ENCODE measurements at places on chromosomes 5 and 9.

DNA sequence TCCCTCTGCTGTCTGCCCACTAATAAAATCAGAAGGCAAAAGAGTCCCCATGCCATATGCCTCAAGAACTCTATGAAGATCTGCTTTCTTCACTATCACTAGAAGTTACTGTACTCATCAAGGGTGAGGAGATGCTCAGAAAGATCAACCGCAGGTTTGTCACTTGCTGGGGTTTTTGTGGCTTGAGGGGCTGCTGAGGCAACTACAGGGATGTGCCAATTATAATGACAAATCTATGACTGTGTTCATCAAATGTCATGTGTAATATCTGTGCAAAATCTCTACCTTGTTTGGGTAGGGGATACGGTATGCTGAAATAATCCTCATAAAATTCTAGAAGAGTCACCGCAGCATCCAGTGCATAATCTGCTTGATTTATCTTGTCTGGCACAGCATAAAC lies 13.0 kb downstream of the ERAP1 start:
- no peak for DNase-seq

DNA sequence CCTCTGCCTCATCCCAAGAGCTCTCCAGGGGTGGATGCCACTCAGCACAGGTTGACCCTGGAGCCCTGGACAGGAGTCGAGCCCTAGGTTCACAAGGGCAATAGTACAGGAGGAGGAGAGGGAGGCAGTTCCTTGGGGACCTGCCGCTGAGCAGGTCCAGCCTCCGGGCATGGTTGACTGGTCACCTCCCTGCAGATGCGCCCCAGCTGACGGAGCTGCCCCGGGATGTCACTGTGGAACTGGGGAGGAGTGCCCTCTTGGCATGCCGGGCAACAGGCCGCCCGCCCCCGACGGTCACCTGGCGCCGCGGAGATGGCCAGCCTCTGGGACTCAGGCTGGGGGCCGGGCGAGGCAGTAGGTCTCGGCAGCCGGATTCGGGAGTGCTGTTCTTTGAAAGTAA lies 53.7 kb downstream of the HMCN2 start:
- DNase-seq: no peak

- no peak for DNase-seq
Observed at GRCh38 chr9:79408617-79409016, 163.1 kb upstream of the TLE4 start.

DNA sequence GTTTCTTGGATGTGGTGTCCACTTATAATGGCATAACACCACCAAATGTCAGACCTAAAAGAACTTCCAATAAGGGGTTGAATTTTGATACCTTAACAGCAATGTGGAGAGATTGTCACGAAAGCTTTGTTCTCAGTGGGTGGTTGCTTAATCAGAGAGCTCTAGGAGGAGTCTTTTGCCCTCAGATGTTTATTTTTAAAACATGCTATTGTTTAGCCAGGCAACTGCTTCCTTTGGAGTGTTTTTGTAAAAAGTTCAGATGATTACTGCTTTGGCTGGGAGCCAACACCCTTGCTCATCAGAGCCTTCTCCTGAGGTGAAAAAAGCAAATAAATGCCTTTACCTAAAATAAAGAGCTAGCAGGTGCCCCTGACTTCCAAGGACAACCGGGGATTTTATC lies 65.0 kb downstream of the SLC1A1 start:
- DNase-seq: peak; percentile 59

- DNase-seq: no peak
Observed at GRCh38 chr5:179233909-179234562, 111.2 kb downstream of the ADAMTS2 start.

GRCh38 chr5:67844924-67845323 lies 370.6 kb upstream of the PIK3R1 start:
- no peak for DNase-seq

GRCh38 chr5:114949756-114950155 lies 220.0 kb downstream of the TRIM36 start:
- DNase-seq: no peak

- DNase-seq: no peak
Observed at GRCh38 chr9:80871596-80871995, 817.8 kb downstream of the TLE1 start.

GRCh38 chr5:166370928-166371690 lies 1920.3 kb upstream of the WWC1 start:
- DNase-seq: peak; percentile 21

- DNase-seq: peak; percentile 44
Observed at GRCh38 chr9:35341021-35341420, 148.9 kb upstream of the RUSC2 start.

DNA sequence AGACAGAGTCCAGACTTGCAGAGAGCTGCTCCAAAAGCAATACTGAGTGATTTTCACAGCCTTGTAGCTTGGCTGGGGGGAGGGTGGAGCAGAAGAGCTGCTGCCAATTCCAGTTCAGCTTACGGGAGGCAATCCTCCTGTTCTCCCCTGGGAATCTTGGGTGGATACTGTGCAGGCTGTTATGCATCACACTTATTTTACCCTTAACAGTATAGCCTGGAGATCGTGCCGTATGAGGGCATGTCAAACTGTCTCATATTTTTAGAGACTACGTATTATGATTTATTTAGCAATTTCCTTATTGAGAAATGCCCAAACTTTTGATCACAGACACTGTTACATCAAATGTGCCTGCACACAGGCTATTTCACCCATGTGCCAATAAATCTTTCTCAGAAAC lies 85.2 kb downstream of the BASP1 start:
- no peak for DNase-seq

- DNase-seq: no peak
Observed at GRCh38 chr5:91145333-91145620, 237.8 kb downstream of the ARRDC3 start.

DNA sequence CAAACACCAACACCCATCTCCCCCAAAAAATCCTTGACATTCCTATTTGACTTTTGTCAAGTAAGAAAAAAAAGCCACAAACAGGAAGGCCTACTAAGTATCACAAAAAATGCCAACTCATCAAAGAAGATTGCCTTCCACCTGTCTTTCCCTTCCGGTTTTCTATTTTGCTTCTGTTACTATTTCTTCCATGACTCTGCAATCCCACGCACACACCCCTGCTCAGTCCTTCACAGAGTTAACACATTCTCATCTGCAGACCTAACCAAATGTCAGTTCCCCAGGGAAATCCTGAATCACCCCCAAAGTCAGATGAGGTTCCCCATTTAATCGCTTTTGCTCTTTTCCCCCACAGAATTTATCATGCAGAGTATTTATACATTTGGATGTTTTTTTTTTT lies 15.1 kb downstream of the LPAR1 start:
- DNase-seq: no peak

DNA sequence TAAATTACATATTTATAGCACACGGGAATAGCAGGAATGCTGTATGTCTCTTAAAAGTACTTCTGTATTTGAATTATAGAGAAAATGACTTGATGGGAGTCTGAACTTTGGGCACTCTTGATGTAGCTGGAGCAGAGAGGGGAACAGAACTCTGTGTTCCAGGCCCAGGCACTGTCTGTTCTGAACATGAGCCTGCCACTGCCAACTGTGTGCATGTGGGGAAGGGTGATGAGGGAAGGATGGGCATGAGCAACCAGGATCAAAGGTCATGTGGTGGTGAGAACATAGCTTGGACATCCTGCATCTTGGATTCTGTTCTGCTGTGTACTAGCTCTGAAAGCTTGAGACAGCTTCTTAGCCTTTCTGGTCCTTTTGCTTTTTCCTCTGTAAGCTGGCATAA lies 16.4 kb upstream of the ZBED3 start:
- no peak for DNase-seq

GRCh38 chr5:15320871-15321270 lies 179.1 kb upstream of the FBXL7 start:
- no peak for DNase-seq

DNA sequence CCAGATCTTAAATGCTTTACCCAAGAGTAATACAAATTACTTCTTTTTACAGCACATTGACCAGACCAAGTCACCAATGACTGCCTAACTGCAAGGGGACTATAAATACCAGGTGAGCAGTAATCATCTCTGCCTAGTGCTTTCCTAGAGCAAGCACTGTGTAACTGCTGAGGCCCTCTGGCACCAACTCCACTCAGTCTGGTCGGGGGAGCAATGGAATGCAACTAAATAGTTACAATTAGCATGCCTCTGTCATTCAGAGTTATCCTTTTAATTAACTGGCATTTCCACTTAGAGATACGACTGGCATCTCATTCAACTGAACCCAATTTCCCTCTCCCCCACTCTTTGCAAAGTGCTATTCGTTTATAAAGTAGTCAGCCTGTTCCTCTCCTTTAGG lies 1309.1 kb upstream of the DMAC1 start:
- DNase-seq: no peak

DNA sequence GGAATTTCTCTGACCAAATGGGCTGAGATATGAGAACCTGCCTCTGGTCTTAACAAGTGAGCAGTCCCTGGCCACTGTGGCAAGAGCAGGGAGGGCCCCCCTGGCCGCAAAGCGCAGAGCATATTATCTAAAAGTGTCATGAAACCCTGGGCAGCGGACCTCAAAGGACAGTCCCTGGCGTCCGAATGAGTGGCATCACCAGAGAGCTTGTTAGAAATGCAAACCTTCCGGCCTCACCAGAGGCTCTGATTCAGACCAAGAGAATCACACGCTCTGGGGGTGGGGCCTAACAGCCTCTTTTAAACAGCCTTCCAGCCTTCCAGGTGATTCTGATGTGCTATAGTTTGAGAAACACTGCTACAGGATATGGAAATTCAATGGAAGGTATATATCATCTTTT lies 10.9 kb downstream of the PTPN3 start:
- DNase-seq: no peak

DNA sequence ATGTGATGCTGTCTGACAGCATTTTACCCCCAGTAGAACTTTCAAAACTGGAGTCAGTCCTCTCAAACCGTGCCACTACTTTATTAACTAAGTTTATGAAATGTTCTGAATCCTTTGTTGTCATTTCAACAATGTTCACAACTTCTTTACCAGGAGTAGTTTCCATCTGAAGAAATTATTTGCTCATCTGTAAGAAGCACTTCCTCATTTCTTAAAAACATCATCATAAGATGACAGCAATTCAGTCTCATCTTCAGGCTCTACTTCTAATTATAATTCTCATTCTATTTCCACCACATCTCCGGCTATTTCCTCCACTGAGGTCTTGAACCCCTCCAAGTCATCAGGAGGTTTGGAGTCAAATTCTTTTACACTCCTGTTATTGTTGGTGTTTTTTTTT lies 2.3 kb upstream of the TAS2R1 start:
- DNase-seq: no peak

GRCh38 chr5:42854795-42855194 lies 43.1 kb upstream of the SELENOP start:
- peak; percentile 68 for DNase-seq

DNA sequence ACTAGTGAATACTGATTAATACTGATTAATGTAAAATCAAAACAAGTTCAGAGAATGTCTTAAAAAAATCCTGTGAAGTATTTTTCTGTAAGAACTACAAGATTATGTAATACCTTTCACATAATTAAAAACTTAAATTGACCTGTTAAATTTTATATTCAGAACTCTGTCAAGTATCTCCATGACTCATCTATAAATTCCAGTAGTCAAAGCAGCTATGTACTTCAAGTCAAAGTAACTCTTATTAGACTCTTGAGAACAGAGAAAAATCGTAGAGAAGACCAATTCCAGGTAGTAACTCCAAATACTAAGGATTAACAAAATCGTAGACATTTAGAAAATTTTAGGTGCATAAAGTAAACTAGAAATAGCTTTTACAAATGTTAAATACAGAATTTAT lies 77.1 kb downstream of the HOMER1 start:
- no peak for DNase-seq

GRCh38 chr9:129875687-129876395 lies 40.6 kb downstream of the USP20 start:
- DNase-seq: no peak

- no peak for DNase-seq
Observed at GRCh38 chr5:135535820-135536801, at the start of gene NEUROG1. Gene NEUROG1 (minus strand): TSS chr5:135535964. CDS start chr5:135535690, 274 bp downstream.

DNA sequence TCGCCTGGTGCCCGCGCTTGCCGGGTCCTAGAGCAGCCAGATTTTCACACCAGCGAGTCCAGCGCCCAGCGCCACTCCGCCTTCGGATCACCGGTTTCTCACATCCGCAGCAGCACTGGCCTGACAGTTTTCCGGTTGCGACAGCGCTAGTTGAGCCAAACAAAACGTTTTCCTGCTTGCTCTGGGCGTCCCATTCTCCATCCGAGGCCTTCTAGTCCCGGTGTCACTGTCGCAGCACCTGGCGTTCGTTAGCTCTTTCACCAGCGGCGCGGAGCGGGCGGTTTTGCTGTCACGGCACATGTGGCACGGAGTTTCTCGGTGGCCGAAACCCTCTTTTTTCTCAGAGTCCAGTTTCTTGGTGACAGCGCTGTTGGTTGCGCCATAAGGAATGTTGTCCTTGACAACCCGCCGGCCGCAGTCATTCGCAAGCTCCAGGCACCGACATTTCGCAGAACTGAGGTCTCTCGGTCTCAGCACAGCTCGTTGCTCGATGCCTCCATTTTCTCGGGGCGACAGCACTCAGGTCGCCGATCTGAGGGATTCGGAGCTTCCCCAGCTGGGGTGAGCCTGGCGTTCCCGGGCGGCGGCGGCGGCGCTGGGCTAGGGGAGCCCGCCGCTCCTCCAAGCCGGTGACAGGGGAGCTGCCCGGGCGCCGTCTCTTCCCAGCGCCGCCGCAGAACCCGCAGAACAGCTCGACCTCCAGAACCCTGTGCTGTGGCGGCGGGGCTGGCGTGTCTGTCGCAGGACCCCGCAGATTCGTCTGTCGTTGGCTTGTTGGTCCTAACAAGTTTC lies 47.8 kb downstream of the ANXA2R start:
- DNase-seq: peak; percentile 85

Measured in MM.1S (cell line).